ENCODE measurements at places on chromosomes 16 and 17.

DNA sequence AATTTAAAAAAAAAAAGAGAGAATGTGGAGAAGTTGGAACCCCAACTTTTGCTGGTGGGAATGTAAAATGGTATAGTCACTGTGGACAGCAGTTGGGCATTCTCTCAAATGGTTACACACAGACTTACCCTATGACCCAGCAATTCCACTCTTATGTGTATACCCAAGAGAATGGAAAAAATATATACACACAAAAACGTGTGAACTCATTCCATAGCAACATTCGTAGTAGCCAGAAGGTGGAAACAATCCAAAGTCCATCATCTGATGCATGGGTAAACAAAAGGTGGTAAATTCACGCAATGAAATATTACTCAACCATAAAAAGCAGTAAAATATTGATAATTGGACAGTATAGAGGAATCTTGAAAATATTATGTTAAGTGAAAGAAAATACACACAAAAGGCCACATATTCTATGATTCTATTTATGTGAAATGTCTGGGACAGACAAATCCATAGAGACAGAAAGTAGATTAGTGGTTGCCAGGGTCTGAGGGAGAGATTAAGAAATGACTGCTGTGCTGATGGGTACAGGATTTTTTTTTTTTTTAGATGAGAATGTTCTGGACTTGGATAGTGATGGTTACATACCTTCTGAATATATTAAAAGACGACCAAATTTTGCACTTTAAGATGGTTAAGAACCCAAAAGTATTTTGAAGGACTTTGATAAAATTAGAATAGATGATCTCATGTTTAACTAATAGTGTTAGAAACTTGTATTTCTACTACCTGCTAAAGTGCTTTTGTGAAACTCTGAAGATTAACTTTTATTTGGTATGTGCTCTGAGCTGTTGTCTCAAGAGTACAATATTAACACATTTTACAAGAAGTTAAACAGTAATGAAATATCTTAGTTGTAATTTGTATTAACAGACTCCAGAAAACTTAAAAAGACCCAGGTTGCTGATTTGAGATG is 60.9 kb downstream of the MRTFB start:
- no peak for DNase-seq

- no peak for DNase-seq
Observed at GRCh38 chr17:34665819-34666763, 86.7 kb downstream of the TMEM132E start.

- no peak for DNase-seq
Observed at GRCh38 chr16:962366-962765, 8.4 kb downstream of the LMF1 start.

- DNase-seq = no peak
Observed at GRCh38 chr16:73616770-73617169, 568.8 kb upstream of the ZFHX3 start.

DNA sequence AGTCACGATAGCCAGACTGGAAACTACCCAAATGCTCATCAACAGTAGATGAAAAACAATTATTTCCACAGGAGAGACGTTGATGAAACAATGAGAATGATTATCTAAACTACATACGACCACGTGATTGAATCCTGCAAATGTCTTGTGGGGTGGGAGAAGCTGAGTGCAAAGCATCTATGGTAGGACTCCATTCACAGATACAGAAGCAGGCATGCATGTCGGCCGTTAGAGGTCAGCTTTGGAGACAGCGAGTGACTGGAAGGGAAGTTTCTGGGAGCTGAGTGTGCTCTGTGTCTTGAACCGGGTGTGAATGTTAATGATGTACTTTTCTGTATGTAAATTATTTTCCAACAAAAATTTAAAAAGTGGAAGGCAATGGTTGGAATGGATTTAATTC is 71.5 kb upstream of the DNAJA2 start:
- DNase-seq = no peak

All from T-helper 22 cell (primary cell).